ENCODE measurements at places on chromosomes 7 and 10. TPM values are rescaled to one million over a fixed set of nuclear protein-coding genes. Genes with fewer than 3 reads are reported as not detected.

GJD4 gene
- not detected for total RNA-seq

GRCh38 chr10:124693801-124694416 lies 50.3 kb downstream of the FAM53B start:
- H3K27ac ChIP-seq: peak overlapping the region; percentile 98
- peaks cover 40% of the 10 kb centered on the region for H3K36me3 ChIP-seq
- H3K27me3 ChIP-seq: no peaks in the 10 kb centered on the region
- peak overlapping the region; percentile 62 for H3K4me3 ChIP-seq

- no peaks in the 10 kb centered on the region for H3K27me3 ChIP-seq
- peak; percentile 80 for DNase-seq
- peaks cover 62% of the 10 kb centered on the region for H3K4me1 ChIP-seq
- H3K27ac ChIP-seq: peak within 1 kb of the TSS; percentile 93
These were observed at the start of gene REEP3 for GRCh38 chr10:63520500-63521415. REEP3 (plus strand) TSS chr10:63521401; CDS start chr10:63521546, 145 bp downstream.

- no peak overlapping the region for H3K4me3 ChIP-seq
- no peak for DNase-seq
- peaks cover 10% of the 10 kb centered on the region for H3K4me1 ChIP-seq
- H3K27me3 ChIP-seq: peaks cover 7% of the 10 kb centered on the region
- no peaks in the 10 kb centered on the region for H3K36me3 ChIP-seq
These were observed 4.1 kb downstream of the ABLIM1 start for GRCh38 chr10:114653926-114654325.

MYH16 gene
- not detected for total RNA-seq

- DNase-seq: no peak
- no peaks in the 10 kb centered on the region for H3K27me3 ChIP-seq
- H3K36me3 ChIP-seq: no peaks in the 10 kb centered on the region
- H3K4me3 ChIP-seq: no peak overlapping the region
- no peaks in the 10 kb centered on the region for H3K4me1 ChIP-seq
- no peak overlapping the region for H3K27ac ChIP-seq
These were observed 135.6 kb downstream of the TMEM168 start for GRCh38 chr7:112654322-112655216.

GRCh38 chr7:68547799-68548198 lies 1050.5 kb upstream of the AUTS2 start:
- no peak overlapping the region for H3K27ac ChIP-seq
- H3K4me1 ChIP-seq: no peaks in the 10 kb centered on the region
- no peaks in the 10 kb centered on the region for H3K36me3 ChIP-seq
- H3K27me3 ChIP-seq: no peaks in the 10 kb centered on the region

GRCh38 chr7:44885394-44886317 lies at the start of gene PURB:
PURB (minus strand) TSS chr7:44885530; CDS start chr7:44885348, 182 bp downstream.
- peaks cover 56% of the 10 kb centered on the region for H3K4me1 ChIP-seq
- peak within 1 kb of the TSS; percentile 100 for H3K27ac ChIP-seq
- H3K36me3 ChIP-seq: peaks cover 33% of the 10 kb centered on the region
- peak; percentile 98 for DNase-seq

DNA sequence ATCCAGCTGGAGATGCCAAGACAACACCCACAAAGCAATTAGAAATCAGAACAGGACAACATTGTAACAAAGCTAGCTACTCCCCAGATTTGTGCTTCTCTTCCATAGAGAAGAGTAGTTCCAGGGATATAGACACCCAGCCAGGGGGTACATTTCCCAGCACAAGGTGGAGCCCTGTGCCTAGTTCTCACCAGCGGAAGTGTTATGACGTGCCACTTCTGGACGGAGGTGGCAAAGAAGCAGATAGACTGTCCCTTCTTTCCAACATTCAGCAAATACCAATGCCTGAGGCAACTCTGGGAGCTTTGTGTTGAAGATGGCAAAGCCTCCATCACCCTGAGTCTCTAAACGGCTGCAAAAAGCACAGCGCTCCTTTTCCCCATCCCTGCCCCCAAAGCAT lies 23.4 kb upstream of the GSAP start:
- H3K4me1 ChIP-seq: peaks cover 3% of the 10 kb centered on the region
- no peak overlapping the region for H3K4me3 ChIP-seq
- peaks cover 2% of the 10 kb centered on the region for H3K27me3 ChIP-seq
- no peak for DNase-seq

LRMDA gene
- not detected for total RNA-seq

NEUROG3 gene
- total RNA-seq: not detected

Data from activated CD8-positive, alpha-beta memory T cell treated with anti-CD3 and anti-CD28 coated beads, Interleukin-2, amount 10 ng/mL, durations not matched to agents 7 days and 5 days (primary cell).